ENCODE measurements at places on chromosomes 6 and 20. TPM values are rescaled to one million over a fixed set of nuclear protein-coding genes. Genes with fewer than 3 reads are reported as not detected.

Gene BANF2
- not detected for total RNA-seq

Gene DPPA5
- total RNA-seq: not detected

Gene ESF1
- 5.7 TPM for total RNA-seq

Gene LGSN
- total RNA-seq: not detected

Gene HIVEP2
- 17.7 TPM for total RNA-seq

Gene KCNK5
- 1.6 TPM for total RNA-seq

Gene HSD17B8
- total RNA-seq: 15.7 TPM

Gene MAK
- total RNA-seq: not detected

Gene PAX1
- total RNA-seq: under 0.01 TPM

Gene KIF25
- not detected for total RNA-seq

Gene SNAI1
- 0.52 TPM for total RNA-seq

Gene SEL1L2
- not detected for total RNA-seq

Gene FRK
- total RNA-seq: 1.6 TPM

Gene AGER
- 0.52 TPM for total RNA-seq

All from skeletal muscle tissue (tissue), 5 donors.